ENCODE measurements at places on chromosomes 11 and 22. TPM values are rescaled to one million over a fixed set of nuclear protein-coding genes. Genes with fewer than 3 reads are reported as not detected.

Gene CABP7
- not detected for total RNA-seq

DNA sequence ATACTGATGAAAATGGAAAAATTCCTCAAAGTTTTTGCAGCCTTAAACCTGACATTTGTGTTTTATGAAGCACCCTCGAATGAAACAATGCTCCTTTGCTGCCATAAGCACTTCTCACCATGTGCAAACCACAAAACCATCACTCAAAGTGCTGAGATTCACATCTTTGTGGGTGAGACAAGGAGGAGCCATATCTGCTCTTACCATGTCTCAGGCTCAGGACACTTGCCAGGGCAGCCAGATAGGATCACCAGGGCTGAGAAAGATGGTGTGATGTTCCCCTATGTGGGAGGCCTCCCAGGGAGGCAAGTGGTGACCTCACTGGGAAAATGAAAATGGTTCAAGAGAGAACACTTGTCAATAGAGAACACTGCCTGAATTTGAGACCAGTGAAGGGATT is 120.4 kb downstream of the CCDC34 start:
- no peak for DNase-seq

Gene C22orf31
- not detected for total RNA-seq

Gene BLID
- not detected for total RNA-seq

Data from activated CD8-positive, alpha-beta T cell treated with anti-CD3 and anti-CD28 coated beads for 36 hours (primary cell).